ENCODE measurements at places on chromosomes 3 and 15. TPM values are rescaled to one million over a fixed set of nuclear protein-coding genes. Genes with fewer than 3 reads are reported as not detected.
A peak's percentile ranks its signal among the peaks of the same experiment; 100 is the strongest.

GRCh38 chr3:170697908-170698307 is 112.0 kb upstream of the SLC7A14 start:
- DNase-seq: no peak
- no peak overlapping the region for H3K4me3 ChIP-seq
- H3K36me3 ChIP-seq: no peaks in the 10 kb centered on the region
- no peaks in the 10 kb centered on the region for H3K27me3 ChIP-seq
- peaks cover 19% of the 10 kb centered on the region for H3K4me1 ChIP-seq

GRCh38 chr3:113698956-113699355 is 2.5 kb upstream of the USF3 start:
- peaks cover 12% of the 10 kb centered on the region for H3K4me1 ChIP-seq
- no peaks in the 10 kb centered on the region for H3K27me3 ChIP-seq
- H3K27ac ChIP-seq: no peak overlapping the region
- peak overlapping the region; percentile 69 for H3K4me3 ChIP-seq
- no peaks in the 10 kb centered on the region for H3K36me3 ChIP-seq

The MNS1 gene
- total RNA-seq: 2.2 TPM

DNA sequence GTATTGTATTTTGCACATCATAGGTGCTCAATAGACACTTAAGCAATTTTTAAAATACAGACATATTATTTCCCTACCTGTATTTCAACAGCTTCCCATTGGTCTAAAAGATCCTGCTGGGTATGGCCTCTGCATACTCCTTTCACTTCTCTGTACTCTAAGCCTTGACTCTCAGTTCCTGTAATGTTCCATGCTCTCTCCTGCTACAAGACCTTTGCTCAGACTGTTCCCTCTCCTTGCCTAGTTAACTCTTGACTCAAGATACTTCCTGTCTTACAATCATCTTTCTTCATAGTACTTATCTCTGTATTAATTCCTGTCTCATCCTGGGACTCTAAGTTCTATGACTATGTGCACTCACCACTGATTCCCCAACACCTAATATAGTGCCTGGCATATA is 1.7 kb downstream of the SCN11A start:
- no peak overlapping the region for H3K4me3 ChIP-seq
- H3K36me3 ChIP-seq: no peaks in the 10 kb centered on the region
- peaks cover 2% of the 10 kb centered on the region for H3K27me3 ChIP-seq
- H3K27ac ChIP-seq: no peak overlapping the region
- H3K4me1 ChIP-seq: peaks cover 9% of the 10 kb centered on the region

DNA sequence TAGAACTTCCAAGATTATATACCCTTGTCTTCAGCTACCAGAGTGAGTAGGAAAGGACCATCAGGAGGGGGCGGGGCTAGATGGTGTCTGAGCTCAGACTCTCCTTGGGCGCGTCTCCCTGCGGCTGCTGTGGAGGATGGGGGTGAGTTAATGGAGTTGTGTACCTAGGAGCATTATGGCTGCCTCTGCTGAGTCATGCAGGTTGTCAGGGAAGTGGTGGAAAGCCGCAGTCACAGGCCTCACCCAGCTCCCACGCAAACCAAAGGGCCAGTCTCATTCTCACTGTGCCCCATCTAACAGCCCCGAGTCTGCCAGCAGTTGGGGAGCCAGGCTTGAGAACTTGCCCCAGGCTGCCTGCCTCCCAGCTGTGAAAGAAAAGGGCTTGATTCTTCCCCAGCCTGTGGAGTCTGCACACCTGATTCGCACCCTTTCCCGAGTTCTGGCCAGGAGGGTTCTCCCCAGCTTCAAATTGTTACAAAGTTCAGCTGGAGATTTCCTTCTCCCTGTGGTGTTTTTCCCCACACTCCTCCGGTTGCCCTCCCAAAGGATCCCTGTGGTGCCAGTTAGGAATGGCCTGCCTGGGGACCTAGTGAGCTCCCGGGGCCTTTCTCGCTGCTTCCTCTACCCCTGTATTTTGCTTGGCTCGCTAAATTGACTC is 143.3 kb downstream of the HCN4 start:
- peak overlapping the region; percentile 51 for H3K4me3 ChIP-seq
- H3K4me1 ChIP-seq: peaks cover 12% of the 10 kb centered on the region
- no peaks in the 10 kb centered on the region for H3K36me3 ChIP-seq

The STRA6 gene
- total RNA-seq: 0.36 TPM

GRCh38 chr15:55257012-55257670 is 32.5 kb downstream of the RAB27A start:
- no peak overlapping the region for H3K4me3 ChIP-seq
- H3K36me3 ChIP-seq: no peaks in the 10 kb centered on the region
- H3K27ac ChIP-seq: no peak overlapping the region
- peaks cover 16% of the 10 kb centered on the region for H3K4me1 ChIP-seq

DNA sequence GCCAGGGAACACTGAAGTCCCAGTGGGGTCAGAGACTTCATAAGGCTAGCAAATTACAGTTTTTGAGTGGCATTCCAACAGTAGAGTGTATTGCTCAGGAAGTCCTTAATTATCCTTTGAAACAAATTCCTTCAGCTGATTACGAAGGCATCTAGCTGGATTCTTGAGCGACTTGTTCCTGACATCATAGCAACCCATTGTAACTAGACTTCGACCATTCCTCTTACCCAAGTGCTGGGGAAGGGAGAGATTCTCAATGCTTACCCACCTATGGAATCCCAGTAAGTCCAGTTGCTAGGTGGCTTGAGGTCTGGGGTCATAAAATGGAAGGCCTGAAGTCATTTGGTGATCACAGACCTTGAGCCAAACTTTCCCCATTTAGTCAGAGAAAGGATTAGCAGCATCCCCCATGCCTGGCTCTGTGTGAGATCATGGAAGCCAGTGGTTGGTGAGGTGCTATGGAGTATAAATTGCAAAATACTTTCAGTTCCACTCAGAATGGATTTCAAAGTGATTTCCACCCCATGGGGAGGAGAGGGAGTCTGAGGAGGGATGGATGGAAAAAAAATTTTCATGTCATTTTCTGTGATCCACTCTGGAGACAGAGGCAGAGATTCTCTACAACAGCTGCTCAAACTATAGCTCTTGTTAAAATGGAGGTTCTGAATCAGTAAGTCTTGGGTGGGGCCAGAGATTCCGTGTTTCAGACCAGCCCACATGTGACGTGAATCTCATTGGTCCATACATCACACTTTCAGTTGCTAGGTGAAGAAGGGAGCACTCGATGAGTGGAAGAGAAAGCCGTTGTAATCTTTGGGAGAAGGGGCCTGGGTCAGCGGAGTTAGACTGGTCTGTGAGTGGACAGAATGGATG is 45.7 kb downstream of the CD86 start:
- H3K4me3 ChIP-seq: no peak overlapping the region
- no peaks in the 10 kb centered on the region for H3K36me3 ChIP-seq

DNA sequence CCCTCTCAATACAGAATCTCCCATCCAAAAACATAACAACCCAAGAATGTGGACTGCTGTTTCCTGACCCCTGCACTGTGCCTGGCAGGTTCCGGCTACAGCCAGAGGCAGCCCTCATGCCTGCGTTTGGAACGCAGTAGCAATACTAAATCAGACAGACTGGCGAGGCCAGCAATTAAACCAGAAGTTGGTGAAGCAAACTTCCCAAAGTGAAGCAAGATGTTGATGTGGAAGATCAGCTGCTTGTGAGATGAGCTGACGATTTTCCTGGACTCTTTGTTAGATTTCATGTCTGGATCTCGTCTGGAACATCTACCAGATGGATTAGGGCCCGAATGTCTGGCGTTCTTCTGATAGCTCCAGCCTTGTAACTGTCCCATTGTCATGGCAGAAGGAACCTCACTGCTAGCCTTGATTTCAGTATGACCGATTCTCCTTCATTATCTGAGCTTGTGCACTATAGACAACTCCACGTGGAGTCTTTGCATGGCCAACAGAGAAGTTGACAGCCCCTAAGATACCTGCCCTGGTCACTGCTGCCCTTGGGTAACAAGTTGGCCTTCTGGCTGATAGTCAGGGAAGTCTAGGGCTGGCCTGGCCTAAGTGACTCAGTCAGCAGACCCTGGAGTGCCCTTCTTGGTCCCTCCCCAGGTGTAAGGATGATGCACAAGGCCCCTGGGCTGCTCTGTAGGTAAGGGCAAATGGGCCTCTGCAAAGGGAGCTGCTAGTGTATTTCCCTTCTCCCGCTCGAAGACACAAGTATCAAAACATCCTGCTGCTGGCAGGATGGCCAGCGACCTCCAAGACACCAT is 126.5 kb downstream of the ADAMTS17 start:
- no peak for DNase-seq
- H3K27ac ChIP-seq: no peak overlapping the region
- H3K27me3 ChIP-seq: no peaks in the 10 kb centered on the region
- no peaks in the 10 kb centered on the region for H3K36me3 ChIP-seq

The FBN1 gene
- 1,453 TPM for total RNA-seq

- no peaks in the 10 kb centered on the region for H3K4me1 ChIP-seq
- H3K36me3 ChIP-seq: no peaks in the 10 kb centered on the region
- H3K27me3 ChIP-seq: peaks cover 42% of the 10 kb centered on the region
- no peak overlapping the region for H3K27ac ChIP-seq
Observed at GRCh38 chr3:194761384-194761783, 75.7 kb downstream of the FAM43A start.

DNA sequence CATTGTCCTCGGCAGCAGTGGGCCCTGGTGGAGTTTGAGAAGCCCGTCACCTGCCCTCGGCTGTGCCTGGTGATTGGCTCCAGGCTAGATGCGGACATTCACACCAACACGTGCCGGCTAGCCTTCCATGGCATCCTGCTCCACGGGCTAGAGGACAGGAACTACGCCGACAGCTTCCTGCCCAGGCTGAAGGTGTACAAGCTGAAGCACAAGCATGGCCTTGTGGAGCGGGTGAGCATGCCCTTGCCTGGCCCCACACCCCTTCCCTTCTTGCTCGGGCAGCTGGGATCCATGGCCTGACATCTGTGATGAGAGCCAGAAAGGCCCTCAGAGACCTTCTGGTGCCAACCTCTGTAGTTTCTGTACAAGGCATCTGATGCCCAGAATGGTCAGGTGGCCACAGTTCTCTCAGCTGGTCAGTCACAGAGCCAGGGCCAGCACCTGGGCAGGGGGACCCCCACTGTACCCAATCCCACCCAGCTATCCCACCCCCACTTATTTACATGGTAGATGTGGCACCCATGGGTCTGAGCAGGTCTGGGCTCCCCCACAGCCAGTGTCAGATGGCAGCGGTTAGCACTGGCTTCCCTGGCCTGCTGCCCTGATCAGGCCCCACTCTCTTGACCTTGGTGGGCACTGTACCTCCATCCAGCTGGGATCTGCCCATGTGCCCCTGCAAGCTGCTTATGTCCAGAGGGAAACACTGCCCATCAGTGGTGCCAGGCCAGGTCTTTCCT is 124.9 kb downstream of the DNAJB8 start:
- DNase-seq: peak; percentile 39
- no peak overlapping the region for H3K27ac ChIP-seq

- no peak overlapping the region for H3K4me3 ChIP-seq
- no peak overlapping the region for H3K27ac ChIP-seq
- H3K36me3 ChIP-seq: no peaks in the 10 kb centered on the region
- no peak for DNase-seq
- H3K4me1 ChIP-seq: no peaks in the 10 kb centered on the region
- no peaks in the 10 kb centered on the region for H3K27me3 ChIP-seq
Observed at GRCh38 chr3:143859465-143860203, 11.4 kb upstream of the SLC9A9 start.

DNA sequence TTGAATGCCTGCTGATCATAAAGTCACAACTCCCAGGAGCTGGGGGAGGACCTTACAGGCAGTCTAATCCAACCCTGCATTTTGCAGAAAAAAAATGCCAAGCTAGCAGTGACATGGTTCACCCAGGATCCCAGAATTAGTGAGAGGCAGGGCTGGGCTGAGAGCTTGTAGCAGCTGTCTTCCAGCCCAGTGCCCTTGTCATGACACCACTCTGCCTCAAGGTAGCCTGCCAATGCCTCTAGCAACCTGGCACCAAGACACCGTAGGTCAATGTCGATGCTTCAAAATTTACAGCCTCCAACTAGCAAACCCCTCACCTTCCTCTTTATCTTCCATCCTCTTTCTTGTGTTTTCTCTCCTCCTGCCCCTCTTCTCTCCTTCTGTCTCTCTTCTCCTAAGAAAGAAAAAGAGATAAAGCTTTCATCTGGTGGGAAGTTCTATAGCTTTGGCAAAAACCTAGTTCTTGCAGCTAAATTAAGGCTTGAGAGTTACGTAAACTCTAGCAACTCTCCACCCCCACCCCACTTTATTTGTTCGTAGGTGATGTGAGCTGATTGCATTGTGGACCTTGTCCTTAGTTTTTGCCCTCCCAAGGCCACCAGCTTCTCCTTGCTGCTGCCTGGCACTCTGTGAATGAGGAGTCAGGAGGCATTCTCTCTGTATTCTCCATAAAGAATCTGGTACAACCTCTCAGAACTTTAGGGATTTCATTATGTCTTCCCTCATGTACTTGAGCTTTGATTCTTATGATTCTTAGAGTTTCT is 18.3 kb upstream of the BFSP2 start:
- peaks cover 6% of the 10 kb centered on the region for H3K27me3 ChIP-seq
- no peak for DNase-seq
- H3K4me1 ChIP-seq: no peaks in the 10 kb centered on the region
- no peak overlapping the region for H3K4me3 ChIP-seq
- H3K36me3 ChIP-seq: no peaks in the 10 kb centered on the region

DNA sequence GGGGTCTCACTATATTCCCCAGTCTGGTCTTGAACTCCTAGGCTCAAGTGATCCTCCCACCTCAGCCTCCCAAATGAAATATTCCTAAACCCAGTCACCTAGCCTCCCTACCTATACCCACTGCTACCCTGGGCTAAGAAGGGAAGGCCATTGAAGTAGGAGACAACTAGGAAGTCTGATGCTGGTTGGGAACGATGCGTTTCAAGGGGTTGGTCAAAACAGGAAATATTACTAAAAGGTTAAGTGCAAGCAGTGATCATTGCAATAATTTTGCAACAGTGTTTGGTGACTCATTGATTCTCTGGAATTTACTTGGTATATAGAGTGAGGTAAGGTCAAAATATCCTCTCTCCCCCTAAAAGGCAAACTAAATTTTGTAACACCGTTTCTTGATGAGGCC is 4.6 kb upstream of the UQCRC1 start:
- H3K27me3 ChIP-seq: no peaks in the 10 kb centered on the region
- no peaks in the 10 kb centered on the region for H3K36me3 ChIP-seq
- peak; percentile 92 for DNase-seq
- H3K4me3 ChIP-seq: no peak overlapping the region

GRCh38 chr3:80087767-80088166 is 320.0 kb upstream of the ROBO1 start:
- H3K27me3 ChIP-seq: no peaks in the 10 kb centered on the region
- no peaks in the 10 kb centered on the region for H3K36me3 ChIP-seq
- no peak overlapping the region for H3K4me3 ChIP-seq
- no peaks in the 10 kb centered on the region for H3K4me1 ChIP-seq
- H3K27ac ChIP-seq: no peak overlapping the region

DNA sequence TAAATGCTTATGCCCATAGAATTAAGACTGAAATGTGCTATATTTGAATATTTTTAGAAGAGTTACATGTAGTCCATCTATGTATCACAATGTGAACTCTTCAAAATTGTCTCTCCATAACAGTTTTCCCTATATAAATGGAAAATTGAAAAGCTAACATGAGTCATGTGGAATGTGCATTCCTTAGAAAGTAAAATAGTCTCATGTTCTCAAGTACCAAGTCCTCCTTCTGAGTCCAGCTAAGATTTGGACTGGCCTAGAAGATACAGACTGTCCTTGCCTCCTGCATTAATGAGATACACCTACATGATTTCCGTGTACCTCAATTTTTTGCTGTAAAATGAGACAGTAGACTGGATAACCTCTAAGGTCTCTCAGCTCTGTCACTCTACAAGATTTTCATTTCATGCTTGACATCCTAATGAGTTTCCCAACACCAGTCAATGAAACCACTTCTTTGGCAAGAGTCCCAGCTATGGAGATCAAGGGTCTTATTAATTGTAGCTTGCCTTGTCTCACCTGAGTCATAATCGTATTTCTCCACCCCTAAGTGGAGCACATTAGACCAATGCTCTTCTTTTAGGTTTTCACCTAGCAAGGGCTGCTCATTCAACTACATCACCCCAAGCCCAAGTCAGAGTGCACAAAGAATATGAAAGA is 350.6 kb upstream of the IL12A start:
- H3K4me1 ChIP-seq: peaks cover 26% of the 10 kb centered on the region
- no peak overlapping the region for H3K4me3 ChIP-seq
- no peaks in the 10 kb centered on the region for H3K27me3 ChIP-seq
- H3K36me3 ChIP-seq: no peaks in the 10 kb centered on the region
- DNase-seq: no peak
- H3K27ac ChIP-seq: no peak overlapping the region
